Right kidney (tissue), 9 donors: ENCODE measurements at places on chromosomes 3 and 15.
A peak's percentile ranks its signal among the peaks of the same experiment; 100 is the strongest.

DNA sequence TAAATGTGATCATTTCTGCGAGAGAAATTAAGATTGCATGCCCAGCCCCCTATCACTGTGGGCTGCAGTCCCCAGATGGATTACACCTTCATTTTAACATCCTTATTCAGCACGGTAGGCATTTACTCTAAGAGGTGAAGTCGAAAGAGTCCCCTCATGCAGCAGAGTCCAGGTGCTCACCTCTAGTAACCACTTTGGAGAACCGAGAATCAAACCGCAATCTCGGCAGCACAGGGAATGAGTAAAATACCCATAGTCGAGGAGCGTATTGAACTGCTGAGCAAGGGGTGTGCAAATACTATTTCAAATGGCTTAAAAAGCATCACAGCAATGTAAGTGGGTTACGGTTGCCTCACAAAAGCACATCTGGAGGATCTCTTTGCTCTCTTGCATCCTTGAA lies 298.6 kb upstream of the ICE2 start:
- DNase-seq: no peak

GRCh38 chr15:70478251-70478990 lies 284.9 kb downstream of the UACA start:
- peak; percentile 60 for DNase-seq

- peak; percentile 53 for DNase-seq
Observed at GRCh38 chr15:40927873-40928806, 1.0 kb upstream of the DLL4 start.

- no peak for DNase-seq
Observed at GRCh38 chr3:140834266-140835037, 107.2 kb upstream of the SLC25A36 start.
